Hippocampal formation (tissue), 2 donors: ENCODE measurements at places on chromosomes 6 and 20.

- peak; percentile 18 for DNase-seq
Observed at GRCh38 chr20:33291830-33292355, 8.9 kb downstream of the BPIFB1 start.

DNA sequence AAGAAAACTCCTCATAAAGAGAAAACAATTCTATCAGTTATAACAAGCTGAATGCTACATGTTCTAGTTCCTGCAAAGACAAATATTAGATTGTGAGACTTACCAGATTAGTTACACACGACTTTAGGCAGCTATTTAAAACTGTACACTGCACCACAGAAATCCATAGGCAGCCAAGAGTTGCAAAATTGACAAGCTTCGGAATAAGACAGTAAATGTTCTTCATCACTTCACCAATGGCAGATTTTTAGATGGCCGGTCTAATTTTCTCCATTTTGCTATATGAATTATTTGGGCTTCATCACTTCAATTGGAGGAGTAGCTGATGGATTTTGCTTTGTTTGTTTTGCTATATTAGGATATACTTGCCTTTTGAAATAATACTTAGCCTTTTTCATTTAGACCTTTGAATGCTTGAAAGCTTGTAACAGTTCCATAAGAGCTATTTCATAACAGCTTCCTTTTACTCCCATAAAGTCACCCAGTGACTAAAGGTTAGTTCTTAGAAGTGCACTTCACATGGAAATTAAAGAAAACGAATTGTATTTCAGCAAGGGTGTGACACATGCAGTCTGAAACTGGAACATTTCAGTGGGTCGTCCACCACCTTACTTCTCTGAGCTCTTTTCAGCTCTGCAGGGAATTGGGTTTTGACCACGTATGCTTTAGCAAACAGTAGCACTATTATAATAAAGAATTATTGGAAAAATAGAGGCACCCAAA is at the start of gene ROS1:
TSS of gene ROS1 (minus strand) at position 512 of the 723 bp plus-strand sequence. CDS start at position 226, 286 bp downstream.
- DNase-seq = no peak

GRCh38 chr6:111997078-111997852 is 56.6 kb upstream of the CCN6 start:
- DNase-seq = peak; percentile 76

DNA sequence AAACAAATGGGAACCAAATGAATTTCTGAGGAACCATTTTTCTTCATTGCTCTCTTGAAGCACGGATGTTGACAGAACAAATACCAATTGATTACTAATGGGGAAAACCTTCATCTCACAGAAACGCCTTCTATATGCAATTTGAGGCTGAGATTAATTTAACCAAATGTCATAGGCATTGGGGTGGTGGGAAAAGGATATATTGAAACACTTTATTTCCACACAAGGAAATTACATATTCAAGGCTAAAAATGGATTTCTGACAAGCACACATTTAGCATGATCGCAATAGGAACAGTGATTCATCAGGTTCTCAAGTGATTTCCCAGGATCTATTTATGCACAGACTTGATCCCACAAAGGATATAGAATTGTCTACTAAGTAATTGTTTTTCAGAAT is 88.9 kb downstream of the COL12A1 start:
- DNase-seq = no peak

DNA sequence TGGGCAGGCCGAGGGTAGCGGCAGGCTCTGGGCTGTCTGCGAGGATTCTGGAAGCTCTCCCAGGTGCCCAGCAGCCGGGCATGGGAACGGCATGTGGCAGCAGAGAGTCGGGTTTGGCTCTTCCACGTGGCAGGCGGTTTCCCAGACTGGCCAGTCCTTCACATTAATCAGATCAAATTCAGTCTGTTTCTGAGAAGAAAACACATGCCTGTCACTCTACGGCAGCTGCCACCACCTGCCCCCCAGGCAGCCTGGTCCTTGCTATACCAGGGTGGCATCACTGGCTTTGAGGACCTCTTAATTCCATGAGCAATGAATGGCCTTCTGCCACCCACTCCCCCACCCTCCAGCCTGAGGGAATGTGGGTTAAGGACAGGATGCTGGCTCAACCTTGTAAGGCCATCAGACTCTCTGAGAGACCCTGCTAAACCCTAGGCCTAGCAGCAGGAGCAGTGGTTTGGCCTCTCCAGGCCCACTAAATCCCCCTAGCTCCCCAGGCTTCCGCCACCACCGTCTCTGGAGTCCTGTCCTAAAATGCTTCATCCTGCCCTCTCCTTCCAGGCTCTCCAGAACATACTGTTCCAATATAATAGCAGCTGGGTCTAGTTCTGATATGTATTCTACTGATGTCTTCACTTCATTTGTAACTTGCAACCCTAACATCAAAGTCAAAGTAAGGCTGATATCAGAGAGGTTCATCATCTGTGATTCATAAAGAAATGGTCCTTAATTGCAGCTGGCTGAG is 47.8 kb downstream of the PLCG1 start:
- DNase-seq = peak; percentile 45

GRCh38 chr6:53412021-53412715 is 63.4 kb upstream of the ELOVL5 start:
- DNase-seq = no peak

DNA sequence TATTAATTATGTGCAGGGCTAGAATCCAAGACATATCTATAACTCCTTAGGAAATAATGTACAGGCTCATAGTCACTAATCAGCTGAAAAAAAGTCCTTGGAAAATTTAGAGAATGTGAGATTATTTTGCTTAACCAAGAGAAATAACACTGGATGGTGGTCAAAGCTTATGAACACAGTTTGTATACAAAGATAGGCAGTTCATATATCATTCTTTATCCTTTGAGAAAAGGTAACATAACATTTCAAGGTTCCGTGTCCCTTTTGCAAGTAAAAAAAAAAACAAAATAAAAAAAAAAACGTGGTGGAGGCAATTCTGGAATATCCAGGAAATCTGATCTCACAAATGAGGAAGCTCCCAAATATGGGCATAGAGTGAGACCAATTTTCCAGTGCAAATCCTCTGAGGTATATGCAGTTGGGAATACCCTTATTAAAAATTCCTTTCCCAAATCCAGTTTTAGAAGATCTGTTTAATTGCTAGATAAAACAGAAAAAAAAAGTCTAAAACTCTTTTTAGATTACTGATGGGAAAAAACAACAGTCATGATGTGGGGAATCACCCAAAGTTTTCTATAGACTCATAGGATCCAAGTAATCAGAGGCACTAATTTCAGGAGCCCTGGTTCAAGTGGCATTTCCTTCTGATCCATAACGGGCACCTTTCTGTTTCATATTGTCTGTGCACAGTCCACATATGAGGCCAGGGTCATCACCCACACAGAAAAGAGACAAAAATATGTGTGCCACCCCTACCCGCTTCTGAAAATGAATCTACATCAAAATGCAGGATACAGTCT is 17.7 kb upstream of the TNFAIP3 start:
- no peak for DNase-seq

GRCh38 chr6:5624256-5624655 is 362.9 kb downstream of the FARS2 start:
- no peak for DNase-seq

DNA sequence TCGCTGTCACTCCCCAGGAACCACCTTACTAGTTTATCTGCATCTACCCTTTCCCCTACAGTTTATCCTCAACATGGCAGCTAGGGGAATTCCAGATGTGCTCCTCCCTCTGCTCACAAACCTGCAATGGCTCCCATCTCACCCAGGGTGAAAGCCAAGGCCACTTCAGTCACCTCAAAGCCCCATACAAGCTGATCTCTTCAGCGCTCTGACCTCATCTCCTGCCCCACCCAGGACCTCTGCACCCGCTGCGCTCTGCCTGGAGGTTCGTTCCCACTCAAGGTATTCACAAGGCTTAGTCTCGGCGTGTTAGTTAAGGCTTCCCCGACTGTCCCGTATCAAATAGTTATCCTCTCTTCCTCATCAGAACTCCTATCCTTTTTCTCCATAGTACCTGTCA is 28.6 kb upstream of the SPDEF start:
- DNase-seq = no peak

DNA sequence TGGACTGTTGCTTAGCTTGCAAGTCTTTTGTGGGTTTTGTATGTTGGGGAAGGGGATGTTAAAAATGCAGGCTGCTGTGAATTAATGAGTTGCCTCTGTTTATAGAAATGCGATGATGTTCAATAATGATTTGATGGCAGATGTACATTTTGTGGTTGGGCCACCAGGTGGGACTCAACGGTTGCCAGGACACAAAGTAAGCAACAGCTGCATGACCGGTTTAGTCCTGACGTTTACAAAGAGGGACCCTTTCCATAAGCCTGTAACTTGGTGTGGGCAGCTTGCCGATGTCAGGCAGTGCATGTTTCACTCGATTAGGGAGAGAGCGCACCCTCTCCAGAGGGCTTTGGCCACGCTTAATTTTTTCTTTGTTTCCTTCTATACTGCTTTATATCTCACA is 1.3 kb downstream of the BTBD3 start:
- DNase-seq = peak; percentile 48

GRCh38 chr20:3405139-3405538 is 2.3 kb downstream of the DNAAF9 start:
- no peak for DNase-seq

GRCh38 chr6:139336488-139336887 is 38.0 kb downstream of the CITED2 start:
- no peak for DNase-seq

DNA sequence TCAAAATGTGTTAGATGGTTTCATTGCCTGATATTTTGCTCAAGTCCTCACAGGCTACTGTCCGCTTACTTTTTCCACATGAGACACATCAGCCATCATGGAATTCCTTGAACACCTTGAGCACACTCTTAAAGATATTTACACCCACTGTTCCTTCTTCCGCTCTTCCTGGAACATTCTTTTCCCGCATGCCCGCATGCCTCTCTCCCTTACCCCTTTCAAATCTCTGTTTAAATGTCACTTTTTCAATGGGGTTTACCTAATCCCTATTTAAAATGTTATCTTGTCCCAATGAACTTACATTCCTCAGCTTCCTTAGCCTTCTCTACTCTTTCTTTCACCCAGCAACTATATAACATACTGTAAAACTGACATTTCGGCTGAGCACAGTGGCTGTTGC is 503.3 kb upstream of the PTCHD4 start:
- DNase-seq = no peak

DNA sequence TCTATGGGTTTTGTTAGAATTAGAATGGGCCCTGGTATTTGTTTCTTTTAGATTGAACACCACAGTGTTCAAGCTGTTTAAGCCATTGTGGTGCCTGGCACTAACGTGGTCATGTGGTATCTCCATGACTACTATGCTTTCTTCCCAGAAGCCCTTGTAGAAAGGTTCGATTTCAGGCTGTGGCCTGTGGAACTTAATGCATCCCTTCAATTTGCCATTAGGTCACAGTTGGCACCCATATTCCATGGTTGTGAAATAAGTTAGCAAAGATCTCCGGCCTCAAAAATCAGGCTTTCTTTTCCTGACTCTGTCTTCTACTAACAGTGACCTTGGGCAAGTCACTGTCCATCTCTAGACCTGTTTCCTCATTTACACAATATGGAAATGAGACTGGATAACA is 31.3 kb upstream of the AAR2 start:
- DNase-seq = no peak

- DNase-seq = peak; percentile 45
Observed at GRCh38 chr20:21509597-21510371, 4.1 kb downstream of the NKX2-2 start.

DNA sequence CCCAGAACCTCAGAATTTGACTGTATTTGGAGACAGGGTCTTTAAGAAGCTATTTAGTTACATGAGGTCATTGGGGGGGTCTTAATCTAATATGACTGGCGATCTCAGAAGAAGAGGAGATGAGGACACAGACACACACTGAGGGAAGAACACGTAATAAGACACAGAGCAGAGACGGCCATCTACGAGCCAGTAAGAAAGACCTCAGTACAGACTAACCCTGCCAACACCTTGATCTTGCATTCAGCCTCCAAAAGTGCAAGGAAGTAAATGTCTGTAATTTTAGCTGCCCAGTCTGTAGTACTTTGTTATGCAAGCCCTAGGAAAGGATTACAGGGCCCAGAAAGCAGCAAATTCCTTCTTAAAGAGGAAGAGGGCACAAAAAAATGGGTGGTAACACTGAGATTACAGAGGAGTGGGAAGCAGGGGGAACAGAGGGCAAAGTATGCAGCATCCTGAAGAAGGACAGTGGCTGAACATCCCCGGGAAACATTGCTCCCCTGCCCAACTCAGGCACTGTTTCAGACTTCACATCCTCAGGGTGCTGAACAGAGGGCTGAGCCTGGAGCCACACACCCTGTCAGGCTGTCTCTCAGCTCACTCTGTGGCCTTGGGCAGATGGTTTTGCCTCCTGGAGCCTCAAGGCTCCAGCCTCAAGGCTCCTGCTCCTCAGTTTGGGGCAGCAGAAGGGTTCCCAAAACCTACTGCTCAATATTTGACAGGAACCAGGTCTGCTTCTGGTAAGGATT is 27.9 kb upstream of the SIRPG start:
- DNase-seq = no peak

- DNase-seq = peak; percentile 63
Observed at GRCh38 chr20:62900052-62900691, 26.1 kb downstream of the DIDO1 start.

DNA sequence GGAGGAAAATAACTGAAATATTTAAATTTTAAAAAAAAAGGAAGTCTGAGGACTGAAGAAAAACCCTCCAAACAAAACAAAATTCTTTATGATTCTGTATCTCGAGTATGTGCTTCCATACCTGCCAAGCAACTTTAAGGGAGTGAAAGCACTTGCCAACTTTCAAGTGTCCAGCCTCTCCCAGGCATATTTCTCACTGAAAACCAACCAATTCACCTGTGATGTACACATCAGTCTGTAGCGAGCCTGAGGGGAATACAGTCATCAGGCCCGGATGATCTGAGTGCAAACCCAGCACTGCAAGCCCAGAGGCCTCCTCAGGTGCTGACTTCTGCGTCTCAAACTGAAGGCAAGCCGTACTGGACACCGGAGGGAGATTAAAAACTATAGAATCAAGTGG is 164.8 kb upstream of the NT5E start:
- no peak for DNase-seq

- DNase-seq = peak; percentile 12
Observed at GRCh38 chr6:3284436-3284876, 25.7 kb downstream of the PSMG4 start.

DNA sequence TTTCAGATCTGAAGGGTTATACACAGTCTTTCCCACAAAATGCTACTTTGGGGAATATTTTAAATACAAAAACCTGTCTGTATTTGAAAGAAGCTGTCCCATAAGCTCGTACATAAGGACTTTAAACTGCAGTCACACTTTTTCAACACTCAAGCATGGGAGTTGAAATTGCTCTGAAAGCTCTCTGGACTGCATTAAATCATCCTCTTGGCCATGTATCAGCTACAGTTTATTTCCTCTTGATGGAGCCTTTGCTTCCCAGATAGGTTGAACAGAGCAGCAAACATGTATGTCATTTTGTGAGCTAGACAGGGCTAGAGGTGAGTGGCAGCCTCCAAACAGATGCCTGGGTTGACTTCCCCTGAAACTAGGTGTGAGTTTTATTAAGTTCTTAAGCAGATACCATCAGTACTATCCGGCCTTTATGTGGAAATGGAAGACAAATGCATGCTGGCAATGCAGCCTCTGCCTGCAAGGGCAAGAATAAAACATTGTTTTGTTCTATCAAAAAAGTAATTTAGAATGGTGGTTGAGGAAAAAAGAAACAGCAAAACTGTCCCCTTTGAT is 105.9 kb upstream of the ENPP5 start:
- peak; percentile 56 for DNase-seq

GRCh38 chr20:58703765-58704371 is 11.3 kb downstream of the NPEPL1 start:
- no peak for DNase-seq
